GM12864 (cell line): ENCODE measurements at places on chromosomes 11 and 22.

DNA sequence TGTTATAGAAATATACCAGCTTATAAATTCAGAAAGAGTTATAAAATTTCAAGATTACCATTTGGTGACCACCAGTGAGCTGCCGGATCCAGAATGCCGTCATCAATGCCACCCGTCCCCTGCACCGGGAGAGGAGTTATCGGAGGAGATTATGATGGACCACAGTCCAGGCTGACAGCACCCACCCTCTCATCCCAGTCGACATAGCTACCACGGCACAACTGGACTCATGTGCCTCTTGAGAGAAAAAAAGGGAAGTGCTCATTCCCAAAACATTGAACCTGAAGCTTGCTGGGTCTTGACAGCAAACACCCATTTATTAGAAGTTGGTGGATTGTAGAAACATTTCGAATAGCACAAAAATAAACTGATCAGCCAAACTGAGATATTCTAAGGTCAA is 1331.5 kb downstream of the TBC1D22A start:
- DNase-seq, result no peak

DNA sequence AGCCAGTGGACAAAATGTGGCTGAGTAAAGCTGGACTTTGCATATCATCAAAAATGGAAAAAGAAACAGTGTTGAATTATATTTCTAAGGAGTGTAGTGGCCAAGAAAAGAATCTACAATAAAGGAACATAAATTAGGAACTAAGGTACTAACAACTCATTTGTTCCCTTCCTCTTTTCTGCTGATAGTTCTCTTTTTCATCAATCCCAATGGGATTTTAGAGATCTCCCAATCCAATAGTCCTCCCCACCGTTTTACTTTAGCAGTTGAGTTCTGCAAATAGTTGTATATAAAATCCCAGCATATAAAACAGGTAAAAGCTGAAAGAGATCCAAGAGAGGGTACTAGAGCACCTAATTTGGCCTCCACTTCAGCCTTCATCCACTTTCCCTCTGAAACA is 2.0 kb downstream of the PRCP start:
- no peak for DNase-seq

DNA sequence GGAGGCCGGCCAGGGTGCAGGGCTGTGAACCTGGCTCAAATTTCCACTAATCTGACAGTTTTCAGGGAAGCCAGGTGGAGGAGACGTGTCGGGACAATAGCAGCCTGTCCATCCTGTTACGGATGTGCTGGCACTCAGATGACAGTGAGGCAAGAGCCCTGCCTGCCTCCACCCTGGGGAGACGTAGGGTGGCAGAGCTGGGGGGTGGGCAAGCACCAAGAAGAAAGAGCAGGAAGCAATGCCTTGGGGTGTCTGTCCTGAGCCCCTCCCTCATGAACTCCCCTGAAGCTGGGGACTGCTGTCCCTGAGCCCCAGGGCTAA is 10.0 kb upstream of the TRIM29 start:
- no peak for DNase-seq

- DNase-seq, result no peak
These were observed 45.0 kb downstream of the BCR start for GRCh38 chr22:23225337-23225723.

GRCh38 chr11:67996622-67997474 is 7.0 kb downstream of the UNC93B1 start:
- no peak for DNase-seq

GRCh38 chr11:36743039-36743438 is 145.0 kb upstream of the RAG2 start:
- no peak for DNase-seq

DNA sequence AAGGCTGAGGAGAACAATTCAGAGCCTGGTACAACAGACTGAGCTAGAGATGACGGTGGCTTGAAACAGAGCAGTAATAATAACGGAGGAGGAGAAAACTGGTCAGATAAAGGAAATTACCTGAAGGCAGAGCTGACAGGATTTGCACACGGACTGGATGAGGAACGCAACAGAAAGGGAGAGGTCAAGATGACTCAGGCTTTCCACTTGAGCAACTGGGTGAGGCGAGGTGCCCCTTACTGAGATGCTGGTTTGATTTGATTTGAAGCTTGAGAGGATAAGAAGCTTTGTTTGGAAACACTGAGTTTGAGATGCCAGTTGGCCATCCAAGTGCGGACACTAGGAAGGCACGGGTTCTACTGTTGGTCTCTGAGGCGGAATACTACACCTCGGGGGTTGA is 35.4 kb upstream of the NRIP3 start:
- DNase-seq, result no peak

GRCh38 chr22:44930711-44931035 is 79.1 kb downstream of the PHF21B start:
- DNase-seq, result no peak

DNA sequence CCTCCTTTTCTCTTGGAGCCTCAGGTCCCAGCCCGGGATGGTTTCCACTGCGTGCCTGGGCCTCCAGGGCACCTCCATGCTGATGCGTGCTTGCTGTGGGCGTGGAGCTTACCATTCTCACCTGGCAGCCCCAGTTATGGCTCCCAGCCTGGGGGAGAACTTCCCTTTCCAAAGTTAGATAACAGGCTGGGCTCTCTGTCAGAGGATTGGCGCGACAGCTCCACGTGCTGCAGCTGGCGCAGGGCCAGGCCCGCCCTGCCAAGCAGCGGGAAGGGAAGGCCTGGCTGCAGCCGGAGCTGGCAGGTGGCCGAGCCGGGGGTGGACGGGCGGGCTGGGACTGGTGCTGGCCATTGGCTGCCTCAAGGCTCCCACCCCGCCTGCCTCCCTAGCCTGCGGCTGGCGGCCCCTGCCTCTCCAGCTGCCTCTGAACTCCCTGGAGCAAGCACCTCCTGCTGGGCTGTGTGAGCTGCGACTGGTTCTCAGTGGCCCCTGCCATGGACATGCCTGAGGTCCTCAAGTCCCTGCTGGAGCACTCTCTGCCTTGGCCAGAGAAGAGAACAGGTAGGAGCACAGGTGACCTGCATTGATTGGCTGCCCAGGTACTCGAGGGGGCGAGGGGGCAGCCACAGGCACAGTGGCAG is 14.6 kb upstream of the TEF start:
- DNase-seq, result no peak

GRCh38 chr11:119706029-119706428 is 23.0 kb downstream of the NECTIN1 start:
- DNase-seq, result no peak

DNA sequence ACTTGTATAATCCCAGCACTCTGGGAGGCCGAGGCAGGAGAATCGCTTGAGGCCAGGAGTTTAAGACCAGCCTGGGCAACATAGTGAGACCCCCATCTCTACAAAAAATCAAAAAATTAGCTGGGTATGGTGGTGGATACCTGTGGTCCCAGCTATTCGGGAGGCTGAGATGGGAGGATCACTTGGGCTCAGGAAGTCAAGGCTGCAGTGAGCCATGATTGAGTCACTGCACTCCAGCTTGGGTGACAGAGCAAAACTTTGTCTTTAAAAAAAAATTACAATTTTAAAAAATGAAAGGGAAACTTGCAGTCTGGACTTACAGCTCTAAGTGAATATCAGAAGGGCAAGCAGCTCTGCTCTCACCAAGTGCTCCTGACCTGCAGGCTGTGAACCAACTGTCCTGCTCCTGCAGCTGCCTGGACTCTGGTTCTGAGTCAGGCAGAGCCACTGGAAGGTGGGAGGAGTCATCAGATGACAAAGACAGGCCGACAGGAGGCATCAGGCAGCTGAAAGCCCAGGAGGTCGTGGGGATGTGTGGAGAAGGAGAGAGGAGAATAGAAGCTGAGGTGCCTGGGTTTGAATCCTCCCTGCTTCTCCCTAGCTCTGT is 9.6 kb downstream of the SMTNL1 start:
- DNase-seq, result no peak

GRCh38 chr11:1574238-1574932 is 2.3 kb upstream of the DUSP8 start:
- DNase-seq, result no peak

DNA sequence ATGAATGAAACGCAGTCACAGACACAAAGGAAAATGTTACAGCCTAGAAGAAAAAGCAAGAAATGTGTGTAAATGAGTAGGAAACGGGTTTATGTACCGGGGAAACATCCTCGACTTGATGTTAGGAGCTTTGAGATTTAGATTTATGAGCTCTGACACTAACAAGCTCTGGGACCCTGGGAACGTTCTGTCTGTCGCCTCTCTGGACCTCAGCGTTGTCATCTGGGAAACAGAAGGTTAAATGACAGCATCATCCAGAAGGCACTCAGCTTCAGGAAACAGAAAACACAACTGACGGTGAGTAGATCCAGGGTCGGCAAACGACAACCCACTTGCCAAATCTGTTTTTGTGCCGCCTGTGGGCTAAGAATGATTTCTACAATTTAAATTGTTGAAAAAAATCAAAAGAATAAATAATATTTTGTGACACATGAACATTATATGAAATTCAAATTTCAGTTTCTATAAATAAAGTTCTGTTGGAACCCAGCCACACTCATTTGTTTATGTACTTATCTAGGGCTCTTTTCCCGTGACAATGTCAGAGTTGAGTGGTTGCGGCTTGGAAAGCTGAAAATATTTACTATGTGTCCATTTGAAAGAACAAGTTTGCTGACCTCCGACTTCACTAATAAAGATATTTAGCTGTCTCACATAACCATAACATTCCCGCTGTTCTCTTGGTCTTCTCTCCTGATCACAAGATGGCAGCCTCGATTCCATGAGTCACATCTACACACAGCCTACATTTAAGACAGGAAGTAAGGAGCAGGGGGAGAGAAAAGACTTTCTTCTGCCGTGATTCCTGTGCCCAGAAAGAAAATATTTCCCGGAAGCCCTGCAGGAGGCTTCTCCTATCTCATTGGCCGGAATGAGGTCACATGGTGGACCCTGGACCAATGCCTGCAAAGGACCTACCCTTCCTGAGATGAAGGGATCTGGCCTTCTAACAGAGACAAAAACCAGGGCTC is 47.1 kb upstream of the SYT13 start:
- DNase-seq, result no peak

DNA sequence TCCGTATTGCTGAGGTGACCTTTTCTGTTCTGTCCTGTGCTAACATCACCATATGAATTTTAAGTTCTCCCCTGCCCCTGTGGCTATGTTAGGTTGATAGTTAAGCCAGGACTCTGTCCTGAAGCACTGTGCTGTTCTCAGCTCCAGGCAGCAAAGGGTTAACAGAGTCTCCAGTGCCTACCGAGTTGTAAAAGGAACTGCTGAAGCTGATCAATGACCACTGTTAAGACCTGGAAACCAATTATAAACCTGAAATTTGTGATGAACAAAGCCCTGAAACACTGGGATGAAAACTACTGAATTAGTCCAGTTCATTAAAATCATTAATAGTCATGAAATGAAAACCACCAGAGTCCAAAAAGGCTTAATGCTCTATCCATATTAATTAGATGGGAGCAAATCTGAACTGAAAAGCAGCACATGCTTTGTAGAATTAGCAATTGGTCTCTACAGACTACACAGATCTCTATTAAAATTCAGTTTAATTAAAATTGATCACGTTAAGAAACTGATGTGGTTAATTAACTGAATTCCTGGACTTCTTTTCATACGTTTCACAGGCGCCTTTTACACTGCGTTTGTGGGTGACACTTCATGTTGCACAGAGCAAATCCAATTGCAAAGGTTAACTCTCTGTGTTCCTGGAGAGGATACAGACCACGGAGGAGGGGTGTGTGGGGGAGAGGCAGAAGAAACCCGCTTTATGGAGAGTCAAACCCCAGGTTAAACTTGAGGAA is 188.5 kb upstream of the MPPED2 start:
- DNase-seq, result no peak

GRCh38 chr22:21457023-21457787 is 10.0 kb upstream of the TMEM191C start:
- DNase-seq, result no peak

GRCh38 chr22:22111267-22111751 is 128.7 kb upstream of the TOP3B start:
- DNase-seq, result peak; percentile 36

- DNase-seq, result no peak
These were observed 115.7 kb upstream of the NNMT start for GRCh38 chr11:114180301-114181055.

DNA sequence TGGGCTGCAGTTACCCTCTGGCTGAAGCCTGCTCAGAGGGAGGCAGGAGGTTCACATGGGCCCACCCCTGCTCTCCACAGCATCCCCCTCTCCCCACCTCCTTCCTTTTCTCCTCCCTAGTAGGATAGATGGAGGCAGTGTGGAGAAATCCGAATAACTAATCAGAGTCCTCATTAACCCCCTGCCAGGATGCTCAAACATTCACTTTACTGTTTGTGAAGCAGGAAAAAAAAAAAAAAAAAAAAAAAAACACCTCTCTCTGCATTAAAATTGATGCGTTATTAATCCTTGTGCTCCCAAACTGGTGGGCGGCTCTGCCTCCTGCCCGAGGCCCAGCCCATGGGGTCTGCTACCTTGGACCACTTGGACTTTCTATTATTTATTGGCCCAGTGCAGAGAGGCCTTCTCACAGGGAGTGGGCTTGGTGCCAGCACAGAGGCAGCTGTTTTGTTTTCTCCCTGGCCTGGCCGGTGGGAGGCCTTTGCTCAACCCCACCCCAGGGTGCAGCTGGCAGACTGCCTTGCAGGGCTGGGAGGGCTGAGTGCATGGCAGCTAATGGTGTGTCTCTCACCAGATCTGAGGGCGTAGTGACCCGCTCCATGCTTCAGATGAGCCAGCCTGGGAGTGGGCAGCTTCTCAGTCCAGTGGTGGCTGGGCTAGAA is 150.7 kb downstream of the PKNOX2 start:
- no peak for DNase-seq

GRCh38 chr11:73396251-73396930 is 20.2 kb downstream of the RELT start:
- DNase-seq, result no peak

- DNase-seq, result no peak
These were observed 13.9 kb downstream of the MICAL2 start for GRCh38 chr11:12124306-12124705.

DNA sequence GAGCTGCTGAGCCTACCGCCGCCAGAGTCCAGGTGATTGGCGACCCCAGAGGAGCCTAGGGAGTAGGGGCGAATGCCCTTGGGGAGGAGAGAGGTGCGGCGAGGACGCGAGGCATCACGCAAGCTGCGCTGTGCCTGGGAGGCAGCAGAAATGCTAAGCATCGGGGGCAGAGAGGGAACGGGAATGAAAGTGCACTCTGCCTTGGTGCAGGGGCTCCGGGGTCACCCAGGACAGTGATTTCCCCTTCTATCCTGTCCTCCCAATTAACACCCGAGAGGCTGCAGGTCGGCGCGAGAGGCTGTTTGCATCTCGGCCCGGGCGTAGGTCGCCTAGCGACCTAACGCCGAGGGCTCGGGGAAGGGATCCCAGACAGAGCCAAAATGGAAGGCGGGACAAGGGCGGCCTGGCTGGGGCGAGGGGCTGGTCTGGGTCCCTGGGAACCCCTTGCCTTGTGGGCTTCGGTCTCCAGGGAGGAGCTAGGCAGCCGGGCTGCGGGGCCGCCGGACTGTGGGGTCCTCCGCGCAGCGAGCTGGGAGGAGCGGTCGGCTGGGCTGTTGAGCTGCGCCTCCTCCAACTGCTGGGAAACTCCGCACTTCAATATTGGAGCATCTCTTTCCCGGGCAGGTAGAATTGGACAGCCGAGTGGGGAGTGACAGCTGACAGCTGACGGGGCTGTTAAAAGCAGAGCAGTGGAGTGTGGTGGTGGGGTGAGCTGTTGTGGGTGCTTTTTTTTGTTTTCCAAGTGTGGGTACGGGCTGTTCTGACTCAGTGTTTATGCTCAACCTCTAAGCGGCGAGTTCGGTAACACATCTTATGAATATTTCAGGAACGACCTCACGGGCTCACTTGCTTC is 657 bp downstream of the ELMOD1 start:
- no peak for DNase-seq
